Right hindlimb (tissue), 1 donor: ENCODE measurements at places on chromosomes 12 and 14.
A peak's percentile ranks its signal among the peaks of the same experiment; 100 is the strongest.

DNA sequence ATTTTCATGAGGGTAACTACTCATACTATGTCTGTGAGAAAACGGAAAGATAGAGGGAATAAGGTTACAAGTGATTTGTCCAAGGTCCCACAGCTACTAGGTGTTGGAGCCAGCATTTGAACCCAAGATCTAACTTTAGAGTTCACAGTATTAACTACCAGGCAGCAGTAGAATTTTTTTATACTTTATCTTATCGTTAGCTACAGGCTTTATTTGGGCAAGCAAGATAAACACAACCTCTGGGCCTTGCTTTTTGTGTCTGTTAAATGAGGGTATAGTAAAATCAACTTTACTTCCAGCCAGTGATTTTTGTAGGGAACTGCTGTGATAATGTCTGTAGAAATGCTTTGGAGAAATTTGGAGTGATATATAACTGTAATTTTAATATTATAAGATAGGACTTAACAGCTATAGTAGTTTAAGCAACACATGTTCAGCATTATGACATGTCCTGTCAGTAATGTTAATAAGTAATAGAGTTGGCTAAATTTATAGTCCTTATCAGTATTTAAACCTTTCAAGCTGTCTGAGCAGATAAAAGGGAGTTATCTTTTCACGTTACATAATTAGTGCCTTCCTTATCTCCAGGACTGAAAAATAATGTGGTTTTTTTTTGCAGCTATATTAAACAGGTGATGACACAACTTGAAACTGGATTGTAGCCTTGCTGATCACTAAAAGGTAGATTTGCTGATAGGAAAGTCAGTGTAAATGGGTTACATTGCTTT lies 12.8 kb downstream of the LEMD3 start:
- DNase-seq: no peak

DNA sequence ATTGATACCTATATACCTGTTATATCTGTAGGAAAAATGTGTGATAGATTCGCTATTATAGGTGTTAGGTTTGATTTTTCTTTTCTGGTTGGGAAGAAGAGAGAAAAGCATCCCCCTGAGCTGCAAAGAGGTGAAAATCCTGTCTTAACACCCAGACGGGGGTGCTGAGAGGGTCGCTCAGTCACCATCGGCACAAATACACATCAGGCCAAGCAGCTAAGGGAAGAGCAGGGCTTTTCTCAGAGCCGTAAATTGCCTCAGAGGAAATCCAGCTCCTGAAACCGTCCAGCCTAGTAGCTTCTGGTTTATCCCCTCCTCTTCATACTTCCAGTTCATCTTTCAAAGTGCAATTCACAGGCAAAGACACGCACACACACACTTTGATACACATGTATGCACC lies 111.1 kb upstream of the OVCH1 start:
- DNase-seq: no peak

- DNase-seq: peak; percentile 69
These were observed at the start of gene KIF26A for GRCh38 chr14:104138098-104138717. Gene KIF26A (plus strand): TSS chr14:104138587. CDS start chr14:104138723, 136 bp downstream.

DNA sequence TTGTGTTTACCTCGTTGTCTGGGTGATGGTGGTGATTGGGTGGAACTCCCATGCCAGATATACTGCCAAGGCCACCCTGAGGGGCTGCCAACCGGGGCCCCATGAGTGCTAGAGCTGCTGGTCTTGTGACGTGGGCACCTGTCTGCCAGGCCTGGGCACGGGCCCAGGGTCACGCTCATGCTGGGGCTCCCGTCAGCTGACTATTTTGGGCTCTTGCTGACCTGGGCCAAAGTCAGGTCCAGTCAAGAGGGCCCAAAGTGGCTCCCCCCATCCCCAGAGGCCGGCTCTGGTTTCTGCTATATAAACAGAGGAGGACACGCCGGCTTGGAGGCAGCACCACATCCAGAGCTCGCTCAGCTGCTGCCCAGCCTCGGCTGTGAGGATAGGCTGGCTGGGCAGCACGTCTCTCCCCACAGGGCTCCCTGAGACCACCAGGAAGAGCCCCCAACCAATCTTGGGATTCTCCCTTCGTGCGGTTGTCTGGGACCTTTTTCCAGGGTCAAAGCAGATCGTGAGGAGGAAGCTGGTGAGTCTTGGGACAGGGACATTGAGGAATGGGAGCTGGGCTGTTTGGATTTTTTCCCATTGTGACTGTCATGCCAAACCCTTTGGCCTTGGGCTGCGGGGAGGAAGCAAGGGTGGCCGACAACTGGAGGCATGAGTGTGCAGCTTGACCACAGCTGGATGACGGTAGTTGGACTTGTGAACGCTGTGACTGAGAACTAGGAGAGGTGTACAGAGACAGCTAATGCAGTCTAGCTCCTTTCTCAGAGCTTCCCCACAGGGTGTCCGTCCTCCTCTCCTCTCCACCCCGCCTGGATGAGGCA lies 7.6 kb upstream of the NR4A1 start:
- peak; percentile 38 for DNase-seq

GRCh38 chr14:103404920-103405319 lies 19.7 kb downstream of the MARK3 start:
- no peak for DNase-seq

- no peak for DNase-seq
These were observed 9.5 kb upstream of the TINF2 start for GRCh38 chr14:24251880-24252288.

DNA sequence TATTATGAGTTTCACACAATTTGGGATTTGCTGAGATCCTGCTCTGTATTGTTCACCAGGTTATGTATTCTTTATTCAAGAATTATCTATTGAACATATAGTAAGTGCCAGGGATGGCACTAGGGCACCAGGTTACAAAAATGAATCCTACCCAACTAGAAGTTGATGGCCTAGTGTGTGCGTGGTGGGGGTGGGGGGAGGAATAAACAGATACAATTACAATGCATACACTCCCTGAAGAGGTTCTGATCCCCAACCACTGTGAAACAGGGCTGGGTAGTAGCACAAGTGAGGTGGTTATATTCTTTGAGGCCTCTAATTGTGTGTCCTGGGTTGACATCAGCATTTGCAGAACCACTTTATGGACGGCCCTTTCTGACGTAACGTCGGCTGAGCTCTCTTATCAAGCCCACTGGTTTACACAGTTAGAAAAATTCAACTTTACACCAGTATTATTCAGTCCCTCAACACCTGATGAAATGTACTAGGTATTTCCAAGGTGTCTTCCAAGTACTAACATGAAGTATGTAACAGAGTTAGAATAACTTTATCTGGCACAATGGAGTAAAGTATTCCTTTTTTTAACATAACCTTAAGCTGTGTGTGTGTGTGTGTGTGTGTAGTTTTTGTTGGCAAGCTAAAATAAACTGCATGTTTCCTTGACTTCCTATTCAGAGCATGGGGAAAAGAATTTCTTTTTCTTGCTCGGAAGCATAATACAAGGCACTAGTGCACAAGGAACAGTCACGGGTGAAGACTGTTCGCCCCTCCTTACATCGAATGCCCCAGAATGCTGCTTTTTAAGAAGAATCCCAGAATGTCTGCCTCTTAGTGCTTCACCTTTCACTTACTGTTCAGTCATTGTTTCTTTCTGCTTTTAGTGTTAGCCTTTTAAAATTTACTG lies 8.1 kb upstream of the GLRX5 start:
- no peak for DNase-seq

DNA sequence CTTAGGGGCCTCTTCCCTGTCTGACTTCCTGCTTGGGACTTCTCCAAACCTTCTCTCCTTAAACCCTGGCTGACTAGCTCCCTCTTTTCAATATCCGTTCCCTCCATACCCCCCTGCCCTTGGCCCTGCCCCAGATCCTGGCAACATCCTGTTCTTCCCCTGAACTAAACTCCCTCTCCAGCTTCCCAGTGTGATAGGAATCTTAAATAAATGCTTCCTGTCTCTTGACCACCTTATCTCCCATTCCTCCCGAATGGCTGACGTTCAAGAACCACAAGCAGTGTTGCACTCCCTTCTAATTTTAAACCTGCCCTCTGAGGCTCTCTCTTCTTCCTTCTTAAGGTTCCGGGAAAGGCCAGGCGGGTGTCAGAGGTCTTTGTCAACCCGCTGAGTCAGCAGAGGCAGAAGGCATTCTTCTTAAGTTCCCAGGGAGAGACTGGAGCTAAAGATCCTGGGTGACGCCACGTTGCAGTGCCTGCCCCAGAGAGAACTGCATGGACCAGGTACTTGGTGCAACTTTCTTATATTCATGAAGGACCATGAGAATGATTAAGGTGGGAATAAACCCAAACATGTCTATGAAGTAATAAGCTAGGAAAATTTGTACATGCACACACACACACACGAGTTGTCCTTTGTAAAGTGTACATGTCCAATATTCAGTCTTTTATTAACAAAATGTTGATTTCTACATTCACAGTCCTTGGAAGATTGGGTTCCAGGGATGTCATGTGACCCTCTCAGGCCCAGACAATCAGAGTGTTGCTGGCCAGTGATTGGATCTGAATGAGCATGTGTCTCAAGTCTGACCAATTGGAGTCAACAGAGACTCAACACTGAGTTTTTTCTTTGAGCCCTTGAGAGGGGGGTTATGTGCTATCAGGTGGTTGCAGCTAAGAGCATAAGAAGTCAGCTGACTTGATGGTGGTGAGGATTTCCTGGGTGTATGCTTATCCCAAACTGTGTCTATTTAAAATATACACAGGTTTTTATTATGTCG lies 420.2 kb upstream of the TBX3 start:
- no peak for DNase-seq

- no peak for DNase-seq
These were observed 62.0 kb downstream of the DACT1 start for GRCh38 chr14:58699681-58700205.

DNA sequence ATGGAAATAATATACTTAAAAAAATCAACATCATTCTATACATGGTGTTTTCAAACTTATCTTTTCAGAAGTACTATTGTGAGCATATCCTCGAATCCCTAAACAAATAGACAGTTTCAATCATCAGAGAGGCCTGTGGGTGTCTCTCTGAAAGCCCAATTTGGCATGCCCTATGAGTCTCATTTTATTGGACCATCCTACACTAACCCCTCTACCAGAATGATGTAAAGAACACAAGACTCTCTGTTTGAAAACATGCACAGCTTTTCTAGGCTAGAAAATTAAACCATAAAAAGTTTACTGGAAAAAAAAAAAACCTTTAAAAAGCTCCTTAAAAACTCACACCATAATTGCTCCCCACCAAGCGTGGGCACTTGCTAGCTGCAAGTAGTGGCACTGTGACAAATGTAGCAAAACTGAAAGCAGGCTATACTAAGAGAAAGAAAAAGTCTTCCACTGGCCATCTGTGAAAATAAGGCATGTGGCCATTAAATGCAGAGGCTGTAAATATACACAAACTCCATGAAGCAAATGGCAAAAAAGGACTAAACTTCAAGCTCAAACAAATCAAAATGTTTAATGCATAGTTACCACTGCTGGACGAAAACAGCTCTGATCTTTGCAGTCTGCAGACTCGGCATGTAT lies 394.2 kb downstream of the SOX5 start:
- DNase-seq: no peak

GRCh38 chr12:30962047-30962446 lies 35.5 kb downstream of the TSPAN11 start:
- DNase-seq: no peak

DNA sequence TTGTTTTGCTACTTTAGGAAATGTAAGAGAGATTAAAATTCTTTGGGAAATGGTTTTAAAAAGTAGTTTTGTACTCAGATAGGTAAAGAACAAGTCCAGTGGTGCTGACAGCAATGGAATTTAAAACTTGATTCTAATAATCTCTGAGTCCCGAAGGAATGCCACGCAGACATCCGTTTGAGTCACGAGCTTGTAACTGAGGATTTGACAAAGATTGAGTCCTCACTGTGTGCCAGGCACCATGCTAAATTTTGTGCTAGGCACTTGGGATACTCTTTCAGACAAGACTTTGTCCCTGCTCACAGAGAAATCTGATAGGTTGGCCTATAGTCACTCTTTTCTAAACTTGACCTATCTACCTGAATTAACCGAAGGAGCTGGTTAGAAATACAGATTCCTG lies 12.7 kb downstream of the FLRT2 start:
- no peak for DNase-seq

- DNase-seq: peak; percentile 34
These were observed 97.3 kb upstream of the BTG1 start for GRCh38 chr12:92242907-92243306.

DNA sequence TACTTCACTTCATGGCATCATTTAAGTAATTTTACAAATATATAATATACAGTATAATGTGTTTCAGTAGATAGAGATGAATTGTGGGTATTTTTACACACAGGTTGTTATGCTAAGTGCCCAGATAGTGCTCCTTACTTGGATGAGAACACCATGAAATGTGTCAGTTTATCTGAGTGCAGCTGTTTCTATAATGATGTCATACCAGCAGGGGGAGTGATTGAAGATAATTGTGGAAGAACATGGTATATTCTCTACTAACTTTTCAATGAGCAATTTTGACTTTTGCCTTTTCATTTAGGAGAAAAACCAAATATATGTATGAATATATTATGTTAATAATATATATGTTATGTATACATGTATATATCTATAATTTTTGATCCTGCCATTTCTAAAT lies 221.6 kb downstream of the LRRK2 start:
- no peak for DNase-seq

- DNase-seq: no peak
These were observed 404.8 kb downstream of the ATP23 start for GRCh38 chr12:58346032-58346632.

- no peak for DNase-seq
These were observed 20.9 kb downstream of the SYNE3 start for GRCh38 chr14:95495538-95496025.

GRCh38 chr14:101843665-101844064 lies 82.2 kb downstream of the PPP2R5C start:
- no peak for DNase-seq

- no peak for DNase-seq
These were observed 4.9 kb upstream of the FOXG1 start for GRCh38 chr14:28761438-28762291.

DNA sequence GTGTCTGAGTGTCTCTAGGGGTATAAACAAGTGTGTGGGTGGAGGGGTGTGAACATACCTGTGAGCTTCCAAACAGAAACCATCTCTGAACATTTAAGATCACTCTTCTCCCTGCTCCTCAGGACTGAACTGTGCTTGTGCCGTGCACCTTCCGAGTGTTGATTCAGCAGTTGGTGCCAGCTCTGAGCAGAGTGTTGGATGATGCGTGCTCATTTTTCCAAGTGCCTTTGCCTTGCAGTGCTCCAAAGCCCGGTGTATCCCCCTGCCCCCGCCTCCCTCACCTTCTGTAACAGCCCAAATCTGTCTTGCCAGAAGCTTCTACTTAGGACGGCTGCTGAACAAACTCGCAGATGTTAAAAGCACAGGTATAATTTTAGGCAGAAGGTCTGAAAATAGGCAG lies 4.4 kb downstream of the WSCD2 start:
- peak; percentile 32 for DNase-seq

GRCh38 chr14:92473969-92474535 lies 39.5 kb upstream of the RIN3 start:
- DNase-seq: no peak

- peak; percentile 14 for DNase-seq
These were observed 18.0 kb upstream of the BEGAIN start for GRCh38 chr14:100605230-100605629.

- no peak for DNase-seq
These were observed 58.7 kb downstream of the CCDC59 start for GRCh38 chr12:82299319-82300025.

DNA sequence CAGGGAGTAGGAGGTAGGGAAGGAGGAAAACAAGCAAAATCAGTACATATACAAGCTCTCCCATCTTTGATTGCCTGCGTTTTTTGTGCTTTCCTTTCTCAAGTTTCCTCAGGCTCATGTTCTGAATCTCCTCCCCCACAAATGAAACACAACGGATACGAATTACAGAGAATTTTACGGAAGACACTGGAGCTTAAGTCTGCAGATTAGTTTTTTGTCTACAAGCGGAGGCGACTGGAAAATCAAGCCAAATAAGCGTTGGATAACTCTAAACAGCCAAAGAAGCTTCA lies 612 bp downstream of the WBP11 start:
- peak; percentile 18 for DNase-seq
